ENCODE measurements at places on chromosomes 2 and 18. TPM values are rescaled to one million over a fixed set of nuclear protein-coding genes. Genes with fewer than 3 reads are reported as not detected.

The NFATC1 gene
- total RNA-seq, result 37.1 TPM

- H3K4me1 ChIP-seq, result no peaks in the 10 kb centered on the region
- no peak overlapping the region for H3K4me3 ChIP-seq
- no peaks in the 10 kb centered on the region for H3K36me3 ChIP-seq
- no peak for DNase-seq
- no peak overlapping the region for H3K27ac ChIP-seq
These were observed 216.7 kb downstream of the GLI2 start for GRCh38 chr2:120952318-120952717.

The SDC1 gene
- total RNA-seq, result not detected

DNA sequence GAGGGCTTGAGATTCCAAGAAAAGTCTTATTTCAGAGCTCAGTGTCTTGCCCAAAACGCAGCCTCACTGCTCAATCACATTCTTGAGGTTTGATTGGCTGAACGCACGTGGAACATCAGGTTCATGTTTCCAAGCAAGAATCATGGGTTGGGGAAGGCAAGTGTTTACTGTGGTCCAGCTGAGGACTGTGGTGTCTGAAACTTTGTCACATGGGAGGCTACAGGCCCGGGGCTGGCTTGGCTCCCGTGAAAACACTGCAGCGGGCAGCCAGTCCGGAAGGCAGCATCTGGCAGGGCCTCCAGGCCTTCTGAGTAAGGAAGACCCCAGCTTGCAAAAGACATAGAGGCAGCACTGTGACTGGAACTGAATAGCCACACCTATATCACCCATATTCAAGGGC lies 84.7 kb downstream of the POLR1A start:
- H3K27ac ChIP-seq, result no peak overlapping the region
- no peaks in the 10 kb centered on the region for H3K27me3 ChIP-seq
- no peak for DNase-seq
- H3K4me1 ChIP-seq, result peaks cover 20% of the 10 kb centered on the region

The CDK5R2 gene
- total RNA-seq, result not detected

- no peak overlapping the region for H3K4me3 ChIP-seq
- no peak for DNase-seq
- no peaks in the 10 kb centered on the region for H3K4me1 ChIP-seq
- H3K27ac ChIP-seq, result no peak overlapping the region
These were observed 74.8 kb downstream of the TXNL1 start for GRCh38 chr18:56563568-56563967.

The OTOS gene
- total RNA-seq, result not detected

DNA sequence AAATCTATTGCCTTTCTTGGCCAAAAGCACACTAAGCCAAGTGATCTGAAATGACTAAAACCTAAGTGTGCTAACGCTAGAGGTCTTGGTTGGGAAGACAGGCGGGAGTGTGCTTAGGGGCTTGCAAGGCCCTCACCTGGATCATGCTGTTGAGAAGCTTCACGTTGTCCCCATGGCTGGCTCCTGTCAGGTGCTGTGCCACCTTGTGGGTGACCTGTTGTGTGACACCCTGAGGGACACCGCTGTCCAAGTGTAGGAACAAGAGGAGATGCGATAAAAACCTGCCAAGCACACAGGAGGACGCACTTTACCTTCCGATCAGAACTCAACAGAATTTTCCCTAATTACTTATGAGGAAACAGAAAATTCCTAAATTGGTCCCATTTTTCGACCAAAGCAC lies 50.8 kb downstream of the EPG5 start:
- no peak for DNase-seq
- peaks cover 8% of the 10 kb centered on the region for H3K4me1 ChIP-seq
- H3K27me3 ChIP-seq, result no peaks in the 10 kb centered on the region
- H3K36me3 ChIP-seq, result peaks cover 72% of the 10 kb centered on the region
- no peak overlapping the region for H3K27ac ChIP-seq
- no peak overlapping the region for H3K4me3 ChIP-seq

The POTEI gene
- total RNA-seq, result not detected

The FRZB gene
- total RNA-seq, result not detected

The LIPT1 gene
- 17.3 TPM for total RNA-seq

GRCh38 chr2:195016841-195017240 lies 640.2 kb upstream of the SLC39A10 start:
- no peak for DNase-seq
- H3K27ac ChIP-seq, result no peak overlapping the region
- H3K4me3 ChIP-seq, result no peak overlapping the region
- H3K36me3 ChIP-seq, result no peaks in the 10 kb centered on the region
- no peaks in the 10 kb centered on the region for H3K27me3 ChIP-seq

- DNase-seq, result no peak
- H3K27me3 ChIP-seq, result no peaks in the 10 kb centered on the region
- H3K4me1 ChIP-seq, result no peaks in the 10 kb centered on the region
- no peak overlapping the region for H3K4me3 ChIP-seq
These were observed 111.7 kb upstream of the CYRIA start for GRCh38 chr2:16777123-16777870.
